ENCODE measurements at places on chromosomes 11 and 22.
A peak's percentile ranks its signal among the peaks of the same experiment; 100 is the strongest.

DNA sequence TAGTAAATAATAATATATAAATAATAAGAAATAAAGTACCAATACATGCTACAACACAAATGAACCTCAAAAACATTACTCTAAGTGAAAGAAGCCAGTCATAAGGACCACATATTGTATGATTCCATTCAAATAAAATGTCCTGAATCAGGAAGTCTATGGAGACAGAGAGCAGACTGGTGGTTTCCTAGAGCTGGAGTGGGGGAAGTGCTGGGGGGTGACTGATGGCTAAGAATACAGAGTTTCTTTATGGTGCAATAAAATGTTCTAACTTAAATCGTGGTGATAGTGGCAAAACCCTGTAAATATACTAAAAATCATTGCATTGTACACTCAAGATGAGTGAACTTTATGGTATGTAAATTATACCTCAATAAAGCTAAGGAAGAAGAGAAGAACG is 376.5 kb downstream of the BUD13 start:
- no peak for DNase-seq

- no peak for DNase-seq
Observed at GRCh38 chr11:91160661-91161060, 937.8 kb upstream of the CHORDC1 start.

- DNase-seq, result peak; percentile 72
Observed at GRCh38 chr11:3049430-3050243, 7.6 kb downstream of the CARS1 start.

DNA sequence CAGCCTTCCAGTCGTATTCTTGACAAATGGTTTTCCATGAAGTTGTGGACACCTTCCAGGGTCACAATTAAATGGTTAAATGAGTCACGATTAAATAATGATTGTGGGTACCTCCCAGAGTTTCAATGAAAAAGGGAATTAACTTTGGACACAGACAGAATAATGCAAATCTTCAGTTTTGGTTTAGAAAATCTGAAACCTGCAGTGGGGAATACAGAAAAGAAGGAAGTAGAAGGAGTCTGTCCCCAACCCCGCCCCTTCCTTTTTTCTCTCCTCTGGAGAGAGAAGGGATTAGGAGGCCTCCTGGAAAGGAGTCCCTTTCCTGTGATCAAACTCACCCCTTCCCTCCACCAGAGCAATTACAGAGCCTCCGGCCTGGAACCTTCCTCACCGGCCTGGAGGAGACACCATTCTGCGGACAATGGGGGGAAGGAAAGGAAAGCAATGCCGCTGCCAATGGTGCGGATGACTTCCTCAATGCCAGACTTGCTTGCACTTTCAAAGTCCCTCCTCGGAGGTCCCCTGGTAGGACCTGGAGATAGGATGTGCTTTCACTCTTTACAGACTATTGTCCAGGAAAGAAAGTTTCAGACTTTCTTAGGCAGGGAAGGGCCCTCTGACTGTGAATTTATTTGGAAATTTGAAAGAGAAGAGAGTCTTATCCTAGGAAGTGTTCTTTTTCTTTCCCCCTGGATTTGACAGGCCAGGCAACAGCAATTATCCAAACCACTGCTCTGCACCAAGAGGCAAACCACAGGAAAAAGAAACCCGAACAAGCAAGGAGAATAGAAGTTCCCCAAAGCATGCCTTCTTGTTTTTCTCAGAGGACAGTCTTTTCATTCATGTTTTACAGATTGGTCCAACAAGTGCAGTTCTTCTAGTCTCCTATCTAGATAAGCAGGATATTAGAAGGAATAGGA is 86.8 kb downstream of the PTPRJ start:
- no peak for DNase-seq

GRCh38 chr22:44358709-44359440 is 46.1 kb upstream of the SHISAL1 start:
- no peak for DNase-seq

DNA sequence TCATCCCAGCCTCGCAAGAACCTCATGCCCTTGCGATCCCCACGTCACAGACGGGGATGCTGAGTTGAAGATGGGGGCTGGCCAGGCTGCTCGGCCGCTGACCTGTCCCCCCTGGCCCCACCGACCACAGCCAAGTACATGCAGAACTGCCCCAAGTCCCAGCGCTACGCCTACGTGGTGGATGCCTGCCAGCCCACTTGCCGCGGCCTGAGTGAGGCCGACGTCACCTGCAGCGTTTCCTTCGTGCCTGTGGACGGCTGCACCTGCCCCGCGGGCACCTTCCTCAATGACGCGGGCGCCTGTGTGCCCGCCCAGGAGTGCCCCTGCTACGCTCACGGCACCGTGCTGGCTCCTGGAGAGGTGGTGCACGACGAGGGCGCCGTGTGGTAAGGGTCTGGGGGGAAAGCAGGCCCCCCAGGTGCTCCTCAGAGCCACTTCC is 10.0 kb downstream of the MUC5B start:
- no peak for DNase-seq

- no peak for DNase-seq
Observed at GRCh38 chr11:33692541-33692940, 8.1 kb downstream of the C11orf91 start.

DNA sequence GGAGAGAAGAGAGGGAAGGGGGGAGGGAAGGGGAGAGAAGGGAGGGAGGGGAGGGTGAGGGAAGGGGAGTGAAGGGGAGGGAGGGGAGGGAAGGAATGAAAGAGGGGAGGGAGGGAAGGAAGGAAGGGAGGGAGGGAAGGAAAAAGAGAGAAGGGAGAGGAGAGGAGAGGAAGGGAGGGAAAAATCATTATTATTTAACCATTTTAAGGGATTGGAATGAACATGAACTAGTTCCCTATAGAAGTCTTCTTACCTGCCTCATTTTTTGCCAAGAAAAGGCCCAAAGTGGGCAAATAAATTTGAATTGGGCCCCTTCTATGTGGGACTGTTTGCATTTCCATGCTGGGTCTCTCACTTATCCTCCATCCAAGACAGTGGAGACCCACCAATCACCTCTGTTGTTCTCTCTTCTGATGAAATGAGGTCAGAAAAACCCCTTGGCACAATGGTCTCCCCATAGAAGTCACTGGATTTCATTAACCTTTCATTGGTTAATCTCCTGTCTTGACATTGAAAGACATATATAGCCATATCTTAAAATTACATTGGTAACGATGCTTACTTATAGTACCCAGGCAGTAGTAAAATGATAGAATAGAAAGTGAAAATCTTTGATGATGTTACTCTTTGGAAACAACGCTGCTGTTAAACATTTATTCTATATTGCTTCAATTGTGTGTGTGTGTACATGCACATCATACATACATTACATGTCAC is 80.1 kb upstream of the ASPHD2 start:
- DNase-seq, result no peak

All from activated CD4-positive, alpha-beta T cell treated with anti-CD3 and anti-CD28 coated beads, Interleukin-2, amount 50 U/mL, for 4 hours (primary cell).